Breast epithelium (tissue), 4 donors: ENCODE measurements at places on chromosomes 4 and X. TPM values are rescaled to one million over a fixed set of nuclear protein-coding genes. Genes with fewer than 3 reads are reported as not detected.
A peak's percentile ranks its signal among the peaks of the same experiment; 100 is the strongest.

DNA sequence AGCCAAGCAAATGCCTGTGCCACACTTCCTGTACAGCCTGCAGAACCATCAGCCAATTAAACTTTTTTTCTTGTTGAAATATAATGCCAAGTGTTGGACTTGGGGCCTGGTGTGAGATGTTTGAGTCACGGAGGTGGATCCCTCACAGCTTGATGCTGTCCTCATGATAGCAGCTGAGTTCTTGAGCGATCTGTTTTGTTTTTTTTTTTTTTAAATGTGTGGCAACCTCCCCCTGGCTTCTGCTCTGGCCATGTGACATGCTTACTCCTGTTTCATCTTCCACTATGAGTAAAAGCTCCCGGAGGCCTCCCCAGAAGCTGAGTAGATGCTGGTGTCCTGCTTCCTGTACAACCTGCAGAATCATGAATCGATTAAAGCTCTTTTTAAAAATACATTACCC, 973.3 kb upstream of the FTHL17 start:
- no peak for DNase-seq

GRCh38 chr4:169236873-169237626, 33.7 kb downstream of the SH3RF1 start:
- peak; percentile 85 for DNase-seq

DNA sequence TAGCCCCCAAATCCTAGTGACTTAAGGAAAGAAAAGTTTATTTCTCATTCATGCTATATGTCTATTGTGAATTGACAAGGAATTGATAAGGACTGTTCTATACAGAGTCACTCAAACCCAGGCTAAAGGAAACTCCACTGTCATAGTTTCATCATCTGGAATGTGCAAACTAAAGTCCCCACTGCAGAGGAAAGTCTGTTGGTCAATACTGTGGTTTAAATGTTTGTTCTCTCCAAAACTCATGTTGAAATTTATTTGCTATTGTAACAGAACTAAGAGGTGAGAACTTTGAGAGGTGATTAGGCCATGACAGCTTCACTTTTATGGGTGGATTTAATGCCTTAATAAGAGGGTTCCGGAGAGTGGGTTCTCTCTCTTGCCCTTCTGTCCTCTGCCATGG, 149.6 kb downstream of the COX18 start:
- DNase-seq, result no peak

GRCh38 chrX:2901367-2902036, 27.6 kb downstream of the ARSD start:
- DNase-seq, result no peak

The PRDM8 gene
- 7.0 TPM for total RNA-seq
